Smooth muscle cell of the brain vasculature (primary cell): ENCODE measurements at places on chromosomes 1 and 21.

DNA sequence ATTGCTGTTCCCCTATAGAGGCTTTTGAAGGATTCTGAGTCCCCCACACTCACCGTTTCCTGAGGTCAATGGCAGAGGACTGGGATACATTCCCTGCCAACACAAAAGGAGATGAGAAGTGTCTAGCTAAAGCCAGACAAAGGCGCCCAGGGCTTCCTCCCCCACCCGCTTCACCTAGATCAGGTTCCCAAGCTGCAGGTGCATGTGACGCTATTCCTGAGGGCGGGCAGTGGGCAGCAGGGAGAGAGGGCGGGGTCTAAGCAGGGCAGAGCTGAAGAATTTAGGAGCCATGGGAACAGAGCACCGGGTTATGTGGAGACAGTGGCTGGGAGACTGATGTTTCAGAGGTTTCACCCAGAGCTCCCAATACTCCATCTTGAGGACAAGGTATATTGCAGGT, 6.0 kb upstream of the ARHGEF2 start:
- DNase-seq = no peak

DNA sequence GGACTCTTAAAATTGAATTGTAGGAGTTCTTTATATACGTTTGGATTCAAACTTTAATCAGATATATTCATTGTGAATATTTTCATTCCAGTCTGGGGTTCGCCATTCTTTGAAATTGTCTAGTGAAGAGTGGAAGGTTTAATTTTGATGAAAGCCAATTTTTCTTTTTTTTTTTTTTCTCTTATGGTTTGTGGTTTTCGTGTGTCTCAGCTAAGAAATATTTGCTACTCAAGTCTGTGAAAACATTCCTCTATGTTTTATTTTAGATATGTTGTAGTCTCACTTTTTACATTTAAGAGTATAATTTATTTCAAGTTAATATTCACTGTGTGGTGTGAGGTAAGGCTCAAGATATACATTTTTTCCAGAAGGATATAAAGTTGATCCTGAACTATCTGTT, 220.5 kb downstream of the KCNT2 start:
- DNase-seq = no peak

GRCh38 chr21:41741253-41742072, 25.4 kb downstream of the RIPK4 start:
- no peak for DNase-seq

DNA sequence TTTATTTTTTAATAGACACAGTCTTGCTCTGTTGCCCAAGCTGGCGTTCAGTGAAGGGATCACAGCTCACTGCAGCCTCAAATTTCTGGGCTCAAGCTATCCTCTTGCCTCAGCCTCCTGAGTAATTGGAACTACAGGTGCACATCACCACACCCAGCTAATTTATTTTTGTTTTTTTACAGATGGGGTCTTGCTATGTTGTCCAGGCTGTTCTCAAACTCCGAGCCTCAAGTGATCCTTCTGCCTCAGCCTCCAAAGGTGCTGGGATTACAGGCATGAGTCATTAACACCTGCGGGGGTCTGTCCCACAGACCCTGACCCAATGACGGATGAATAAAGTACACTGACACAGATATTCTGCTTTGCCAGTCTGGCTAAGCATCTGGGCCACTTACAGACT, 33.6 kb upstream of the ZZZ3 start:
- no peak for DNase-seq

GRCh38 chr1:226902601-226903000, 32.2 kb downstream of the PSEN2 start:
- no peak for DNase-seq

- no peak for DNase-seq
Observed at GRCh38 chr1:180033390-180033789, 78.8 kb downstream of the CEP350 start.

DNA sequence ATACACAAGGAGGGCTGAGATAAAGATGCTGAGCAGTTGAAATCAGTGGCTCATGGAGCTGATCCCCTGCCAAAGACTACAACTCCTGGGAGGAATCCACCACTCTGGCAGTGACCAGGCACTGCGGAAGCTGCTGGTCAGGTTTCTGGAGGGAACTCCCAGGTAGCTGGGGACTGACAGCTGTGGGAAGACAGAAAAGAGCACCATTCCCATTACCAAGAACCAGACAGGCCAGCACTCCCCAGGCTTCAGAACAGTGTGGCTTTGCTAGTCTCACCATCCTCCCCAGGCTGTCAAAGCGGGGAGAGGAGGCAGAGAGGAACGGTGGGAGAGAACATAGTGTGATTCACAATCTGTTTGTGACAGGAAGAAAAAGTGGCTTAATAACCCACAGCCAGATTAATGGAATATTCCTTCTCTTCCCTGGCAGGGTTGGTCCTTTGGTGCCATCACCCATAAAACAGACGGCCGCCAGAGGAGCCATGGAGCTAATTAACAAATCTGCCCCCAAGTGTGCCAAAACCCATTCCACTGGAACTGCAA, 92.1 kb downstream of the MAB21L3 start:
- DNase-seq = no peak

- no peak for DNase-seq
Observed at GRCh38 chr1:79271759-79272158, 265.2 kb upstream of the ADGRL4 start.

- DNase-seq = no peak
Observed at GRCh38 chr1:46557403-46557802, 6.0 kb upstream of the KNCN start.

DNA sequence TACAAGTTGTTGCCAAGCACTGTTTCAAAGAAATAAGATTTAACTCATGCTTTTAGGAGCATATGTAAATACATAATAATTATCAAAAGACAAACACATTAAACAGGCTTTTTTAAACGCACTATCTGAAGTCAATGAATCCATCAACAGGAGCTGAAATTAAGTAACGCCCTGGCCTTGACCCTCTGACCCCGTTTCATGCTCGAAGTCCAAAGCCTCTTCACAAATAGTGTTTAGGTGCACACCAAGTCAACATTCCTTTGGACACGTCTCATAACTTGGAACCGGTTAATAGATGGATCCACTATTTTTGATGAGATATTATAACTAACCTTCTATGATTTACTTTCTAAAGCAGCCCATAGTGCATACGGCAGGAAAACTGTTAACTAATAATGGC, 209.3 kb downstream of the GABPA start:
- DNase-seq = no peak

GRCh38 chr1:26317612-26318337, at the start of gene CD52:
CD52 (plus strand) TSS chr1:26317958; CDS start chr1:26318018, 60 bp downstream.
- DNase-seq = no peak

DNA sequence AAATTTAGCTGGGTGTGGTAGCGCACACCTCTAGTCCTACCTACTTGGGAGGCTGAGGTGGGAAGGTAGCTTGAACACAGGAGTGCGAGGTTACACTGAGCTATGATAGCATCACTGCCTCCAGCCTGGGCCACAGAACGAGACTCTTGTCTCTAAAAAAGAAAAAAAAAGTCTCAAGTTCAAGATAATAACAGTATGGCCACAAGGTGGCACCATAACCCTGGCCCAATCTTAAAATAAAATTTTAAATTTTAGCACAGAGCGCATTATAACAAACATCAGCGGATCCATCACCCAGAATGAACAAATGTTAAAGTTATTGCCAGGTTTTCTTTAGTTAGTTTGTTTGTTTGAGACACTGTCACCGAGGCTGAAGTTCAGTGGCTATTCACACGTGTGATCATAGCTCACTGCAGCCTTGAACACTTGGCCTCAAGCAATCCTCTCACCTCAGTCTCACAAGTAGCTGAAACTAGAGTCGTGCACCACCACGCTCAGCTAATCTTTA, 2.9 kb upstream of the HTR6 start:
- DNase-seq = no peak

- no peak for DNase-seq
Observed at GRCh38 chr1:202144402-202145067, at the start of gene ARL8A. ARL8A (minus strand) TSS chr1:202144737; CDS start chr1:202144572, 165 bp downstream.

- no peak for DNase-seq
Observed at GRCh38 chr1:43067977-43068751, 103.9 kb downstream of the EBNA1BP2 start.

DNA sequence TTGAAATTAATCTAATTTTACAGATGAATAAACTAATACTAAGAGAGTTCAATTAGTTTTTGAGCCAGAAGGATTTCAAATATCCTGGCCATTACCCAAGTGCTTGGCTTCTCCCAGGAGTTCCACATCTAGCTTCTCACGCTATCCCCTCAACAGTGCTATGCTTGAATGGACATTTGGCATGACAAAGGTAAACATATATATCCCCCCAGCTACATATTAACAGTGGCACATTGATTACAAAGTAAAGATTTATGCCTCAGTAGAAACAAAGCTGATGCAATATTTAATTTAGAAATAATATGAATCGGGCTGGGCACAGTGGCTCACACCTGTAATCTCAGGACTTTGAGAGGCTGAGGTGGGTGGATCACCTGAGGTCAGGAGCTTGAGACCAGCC, 434.6 kb upstream of the PRMT6 start:
- no peak for DNase-seq

DNA sequence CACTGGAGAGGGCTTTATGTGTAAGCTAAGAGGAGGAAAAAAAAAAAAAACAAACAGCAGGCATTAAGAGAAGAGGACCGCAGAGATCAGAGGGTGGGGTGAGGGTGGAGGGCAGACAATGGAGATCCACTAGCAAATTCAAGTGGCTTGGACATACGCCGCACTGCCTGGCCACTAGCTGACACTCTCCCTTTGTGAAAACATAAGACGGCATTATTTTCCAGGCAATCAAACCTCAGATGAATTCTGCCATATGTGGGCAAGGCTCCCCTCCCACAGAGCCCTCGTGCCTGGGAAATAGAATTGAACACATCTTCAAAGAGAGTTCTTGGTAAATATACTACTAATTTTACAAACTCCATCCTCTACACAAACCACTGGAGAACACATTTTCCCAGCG, 53.6 kb downstream of the ERG start:
- no peak for DNase-seq

GRCh38 chr1:185541871-185542301, 192.3 kb upstream of the HMCN1 start:
- DNase-seq = no peak

- DNase-seq = no peak
Observed at GRCh38 chr1:30229557-30229956, 493.8 kb downstream of the MATN1 start.

GRCh38 chr1:71949681-71950080, 332.7 kb downstream of the NEGR1 start:
- DNase-seq = no peak

- DNase-seq = no peak
Observed at GRCh38 chr1:160489513-160490261, 33.4 kb downstream of the SLAMF6 start.

DNA sequence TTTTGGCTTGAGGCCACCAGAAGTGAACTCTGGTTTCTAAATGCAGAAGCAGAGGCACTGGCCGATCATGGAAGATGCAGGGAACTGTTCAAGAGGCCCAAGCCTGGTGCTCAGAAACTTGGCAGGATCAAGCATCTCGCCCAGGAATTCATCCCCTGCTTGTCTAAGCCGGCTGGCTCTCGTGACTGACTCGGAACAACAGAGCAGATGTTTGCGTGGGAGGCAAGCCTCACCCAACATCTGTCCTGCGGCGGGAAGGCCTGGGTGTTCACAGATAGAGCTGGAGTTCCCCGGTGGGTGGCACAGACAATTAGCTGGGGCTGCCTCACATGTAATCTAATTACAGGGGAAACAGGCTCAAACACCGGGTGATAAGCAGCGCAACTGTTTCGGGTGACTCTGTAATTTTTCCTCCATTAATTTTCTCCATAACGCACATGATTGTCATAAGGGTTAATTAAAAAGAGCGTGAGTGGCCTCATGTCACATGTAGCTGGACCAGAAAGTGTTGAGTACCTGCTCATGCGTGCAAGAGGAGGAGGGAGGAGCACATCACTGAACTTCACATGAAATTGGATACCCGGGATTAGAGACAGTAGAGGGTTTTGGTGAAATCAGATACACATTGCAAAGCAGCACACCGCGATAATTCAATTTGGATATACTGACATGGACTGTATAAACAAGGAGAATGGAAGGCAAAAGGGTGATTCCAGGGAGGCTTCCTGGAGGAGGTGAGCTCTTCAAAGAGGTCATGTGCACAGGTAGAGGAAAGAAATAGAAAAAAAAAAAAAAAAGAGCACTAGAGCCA, 180.0 kb downstream of the ETS2 start:
- peak; percentile 59 for DNase-seq

GRCh38 chr1:2134266-2134620, 60.3 kb downstream of the FAAP20 start:
- DNase-seq = no peak

- DNase-seq = no peak
Observed at GRCh38 chr1:169634145-169634544, 4.2 kb upstream of the SELP start.

- no peak for DNase-seq
Observed at GRCh38 chr21:45998871-45999580, 17.5 kb downstream of the COL6A1 start.

DNA sequence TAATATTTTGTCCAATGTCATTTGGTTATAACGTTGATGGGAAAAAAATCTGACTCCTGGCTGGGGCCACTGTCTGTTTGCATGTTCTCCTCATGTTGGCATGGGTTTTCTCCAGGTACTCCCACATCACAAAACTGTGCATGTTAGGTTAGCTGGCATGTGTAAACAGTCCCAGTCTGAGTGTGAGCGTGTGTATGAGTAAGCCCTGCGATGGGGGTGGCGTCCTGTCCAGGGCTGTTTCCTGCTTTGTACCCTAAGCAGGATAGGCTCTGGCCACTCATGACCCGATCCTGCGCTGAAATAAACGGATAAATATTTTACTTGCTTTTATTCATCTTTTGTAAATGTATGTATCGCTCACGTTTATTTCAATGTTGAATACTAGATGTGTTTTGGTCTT, 13.5 kb downstream of the EFCAB14 start:
- DNase-seq = no peak

- DNase-seq = no peak
Observed at GRCh38 chr1:7172804-7173203, 387.6 kb downstream of the CAMTA1 start.

DNA sequence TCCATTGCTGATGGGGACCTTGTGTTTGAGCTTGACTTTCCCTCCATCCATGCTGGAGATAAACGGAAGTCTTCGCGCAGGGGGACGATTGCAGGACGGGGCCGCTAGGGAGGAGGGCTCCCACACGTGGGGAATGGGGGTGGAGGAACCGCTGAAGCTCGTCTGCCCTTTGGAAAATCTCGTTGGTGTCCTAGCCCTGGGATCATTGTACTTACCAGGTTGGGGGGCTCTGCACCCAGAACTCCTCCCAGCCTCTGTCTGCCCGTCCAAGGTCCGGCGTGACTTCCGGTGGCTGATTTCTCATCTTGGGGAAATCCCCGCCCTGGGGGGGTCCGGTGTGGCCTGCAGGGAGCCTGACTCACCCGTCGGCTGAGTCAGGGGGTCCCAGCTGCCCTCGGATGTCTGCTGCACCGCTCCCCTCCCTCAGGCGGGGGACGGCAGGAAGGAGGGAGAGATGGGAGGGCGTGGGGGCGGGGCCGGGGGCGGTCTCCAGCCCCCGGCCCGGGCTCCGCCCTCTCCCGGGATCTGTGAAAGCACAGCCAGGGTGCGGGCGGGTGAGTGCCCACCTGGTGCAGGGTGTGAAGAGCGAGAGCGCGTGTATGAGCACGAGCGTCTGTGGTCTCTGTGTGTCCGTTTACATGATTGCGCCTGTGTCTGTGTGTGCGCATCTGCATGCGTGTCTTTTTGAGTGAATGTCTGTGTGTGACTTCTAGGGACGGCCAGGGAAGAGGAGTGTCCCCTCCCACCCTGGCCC, 35.8 kb downstream of the PIK3CD start:
- no peak for DNase-seq
